ENCODE measurements at places on chromosomes 5 and 9.
A peak's percentile ranks its signal among the peaks of the same experiment; 100 is the strongest.

- peak; percentile 82 for DNase-seq
These were observed 666.4 kb upstream of the ZNF608 start for GRCh38 chr5:125412561-125413495.

- no peak for DNase-seq
These were observed 613.5 kb downstream of the PDE4D start for GRCh38 chr5:59279979-59280378.

- no peak for DNase-seq
These were observed 301.5 kb upstream of the CCNG1 start for GRCh38 chr5:163135849-163136248.

DNA sequence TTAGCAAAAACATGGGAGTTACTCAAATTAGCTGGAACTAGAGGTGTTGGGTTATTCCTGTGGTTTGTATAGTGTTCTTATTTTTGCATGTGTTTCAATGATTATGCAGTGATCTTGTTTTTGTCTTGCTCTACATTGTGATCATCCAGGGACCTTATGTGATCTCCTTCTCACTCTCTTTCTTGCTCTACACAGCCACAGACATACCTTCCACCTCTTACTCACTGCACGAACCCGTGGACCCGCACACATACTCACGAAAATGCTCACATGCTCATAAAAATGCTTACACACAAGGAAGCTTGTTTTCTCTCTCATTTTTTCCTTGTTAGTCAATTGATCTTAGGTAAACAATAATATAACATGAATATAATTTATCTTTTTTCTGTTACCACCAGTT, 187.1 kb downstream of the KDM4C start:
- DNase-seq: no peak

- no peak for DNase-seq
These were observed 38.4 kb upstream of the RNF130 start for GRCh38 chr5:180109920-180110319.

DNA sequence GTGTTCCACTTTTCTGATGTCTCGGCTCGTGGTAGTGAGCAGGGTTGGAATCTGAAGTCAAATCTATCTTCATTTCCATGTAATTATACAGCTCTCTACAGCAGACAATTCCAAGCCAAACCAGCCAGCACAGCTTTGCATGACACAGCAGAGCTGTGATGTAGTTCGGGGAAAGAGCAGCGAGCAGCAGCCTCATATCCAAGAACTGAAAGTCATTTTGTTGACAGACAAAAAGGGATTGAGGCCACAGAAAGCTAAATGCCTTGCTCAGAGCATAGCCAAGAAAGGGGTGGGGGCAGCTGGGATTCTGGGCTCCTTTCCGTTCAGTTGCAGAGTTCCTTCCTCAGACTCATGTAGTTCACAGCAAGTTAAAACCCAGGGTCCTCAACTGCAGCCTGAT, 32.1 kb downstream of the LCP2 start:
- DNase-seq: peak; percentile 93

- DNase-seq: no peak
These were observed 26.3 kb downstream of the SLC28A3 start for GRCh38 chr9:84314306-84314705.

DNA sequence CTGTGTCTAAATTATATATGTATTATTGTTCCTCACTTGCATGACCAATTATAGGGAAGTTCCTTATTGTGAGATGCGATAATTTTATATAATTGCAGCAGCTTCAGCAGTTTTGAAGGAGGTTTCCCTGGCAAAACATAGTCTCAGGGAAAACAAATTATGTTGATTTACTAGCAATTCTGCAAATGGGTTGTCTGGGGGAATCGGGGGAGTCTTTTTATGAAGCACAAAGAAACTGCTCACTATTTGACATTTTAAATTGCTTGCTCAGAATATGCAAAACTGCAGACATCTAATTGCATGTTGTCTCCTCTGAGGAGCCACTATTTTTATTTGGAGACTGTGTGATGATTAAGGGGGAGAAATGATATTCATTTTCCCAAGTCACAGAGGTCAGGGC, 361.6 kb downstream of the YTHDC2 start:
- DNase-seq: no peak

- DNase-seq: no peak
These were observed 122.3 kb upstream of the RAI14 start for GRCh38 chr5:34533582-34534522.

- DNase-seq: no peak
These were observed 8.9 kb downstream of the WDR5 start for GRCh38 chr9:134144801-134145200.

GRCh38 chr9:125447202-125447802, 185.7 kb downstream of the GAPVD1 start:
- DNase-seq: no peak

DNA sequence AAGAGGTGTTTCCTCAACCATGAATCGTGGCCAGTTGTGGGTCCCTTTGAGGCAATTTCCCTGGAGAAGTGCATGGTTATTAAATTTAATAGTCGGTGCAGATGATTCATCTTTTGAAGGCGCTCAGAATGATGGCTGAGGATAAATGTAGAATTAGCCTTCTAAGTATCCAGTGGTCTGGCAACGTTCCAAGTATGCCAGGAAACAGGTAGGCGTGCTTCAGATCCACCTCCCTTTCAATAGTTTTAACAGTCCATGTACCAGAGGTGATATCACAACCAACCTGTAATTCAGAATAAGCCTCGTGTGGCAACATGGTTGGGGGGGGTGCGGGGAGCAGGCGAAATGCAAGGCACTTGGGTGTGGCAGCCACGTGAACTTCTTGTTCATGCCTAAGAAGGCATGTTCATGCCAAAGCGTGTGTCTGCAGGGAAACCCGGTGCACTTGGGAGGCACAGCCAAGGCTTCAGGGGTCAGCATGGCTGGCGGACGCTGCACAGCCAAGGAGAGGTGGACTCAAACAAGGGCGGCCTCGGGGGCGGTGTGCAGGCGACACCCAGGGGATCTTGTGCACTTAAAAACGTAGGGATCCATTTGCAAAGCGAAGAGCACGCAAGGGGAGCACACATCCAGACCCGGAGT, 5.2 kb upstream of the NKD2 start:
- DNase-seq: no peak

- no peak for DNase-seq
These were observed 342.2 kb downstream of the LRRC70 start for GRCh38 chr5:62920856-62921255.

DNA sequence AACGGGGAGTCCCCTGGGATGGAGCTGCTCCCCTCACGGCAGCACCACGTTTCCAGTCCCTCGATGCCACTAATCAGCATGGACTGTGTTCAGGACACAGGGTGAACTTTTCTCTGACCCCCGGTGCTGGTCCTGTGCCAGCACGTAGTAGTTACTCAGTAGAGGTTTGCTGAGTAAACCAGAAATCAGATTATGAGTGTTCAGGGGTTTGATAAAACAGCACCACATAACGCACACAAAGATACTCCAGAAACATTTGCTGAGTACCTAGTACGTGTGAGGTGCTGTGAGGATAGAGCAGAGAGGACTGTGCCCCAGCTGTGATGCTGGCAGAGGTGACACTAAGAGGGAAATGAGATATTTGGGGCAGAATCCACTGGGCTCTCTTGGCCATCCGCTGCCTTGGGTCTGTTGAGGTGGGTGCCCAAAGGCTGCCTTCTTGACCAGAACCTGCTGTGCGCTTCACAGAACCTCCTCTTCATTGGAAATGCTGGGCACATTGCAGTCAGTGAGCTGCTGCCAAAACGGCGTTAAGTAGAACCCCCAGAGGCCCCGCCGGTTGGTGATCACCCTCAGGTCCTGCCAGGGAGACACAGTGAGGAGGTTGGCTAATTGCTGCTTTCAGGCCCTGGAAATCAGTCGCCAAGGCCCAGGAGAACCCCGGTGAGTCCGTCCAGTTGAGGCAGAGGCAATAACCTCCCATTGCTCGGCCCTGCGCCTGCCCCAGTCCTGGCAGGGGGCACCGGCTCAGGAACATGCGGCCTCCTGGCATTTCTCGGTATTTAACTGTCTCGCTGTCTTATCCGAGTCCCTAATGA, 49.4 kb downstream of the NEURL1B start:
- no peak for DNase-seq

GRCh38 chr9:68672215-68672614, 32.8 kb upstream of the PIP5K1B start:
- DNase-seq: no peak

DNA sequence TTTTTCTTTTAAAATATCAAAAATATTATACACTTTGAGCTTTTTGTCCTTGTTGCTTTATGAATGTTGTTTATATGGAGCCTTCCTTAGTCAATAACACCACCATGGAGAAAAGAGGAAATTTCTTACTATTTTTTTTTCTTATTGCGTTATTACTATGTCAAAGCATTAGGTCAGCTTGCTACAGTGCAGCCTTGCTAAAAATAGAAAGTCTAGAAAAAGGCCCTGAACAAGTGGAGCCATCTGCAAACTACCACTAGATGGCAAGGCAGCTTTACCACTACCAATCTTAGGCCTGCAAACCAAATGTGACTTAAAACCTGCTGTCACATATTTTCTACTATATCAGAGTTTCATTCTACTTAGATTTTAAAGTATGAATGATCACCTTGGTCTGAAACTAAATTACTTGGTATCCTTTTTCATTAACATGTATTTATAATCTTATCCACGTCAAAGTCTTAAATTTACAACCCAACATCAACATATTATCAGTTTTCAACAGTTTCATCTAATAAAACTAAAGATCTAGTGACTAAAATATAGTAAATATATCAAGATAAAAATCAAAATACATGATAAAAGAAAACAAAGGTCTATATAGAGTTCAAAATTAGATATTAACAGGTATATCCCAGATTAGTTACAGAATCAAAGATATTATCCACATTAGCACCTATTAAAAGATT, 113.1 kb upstream of the ACOT12 start:
- DNase-seq: peak; percentile 38

- DNase-seq: no peak
These were observed 26.9 kb downstream of the FGD3 start for GRCh38 chr9:92974161-92974661.

Data from NCI-H526 (cell line).